ENCODE measurements at places on chromosomes 4 and X.

DNA sequence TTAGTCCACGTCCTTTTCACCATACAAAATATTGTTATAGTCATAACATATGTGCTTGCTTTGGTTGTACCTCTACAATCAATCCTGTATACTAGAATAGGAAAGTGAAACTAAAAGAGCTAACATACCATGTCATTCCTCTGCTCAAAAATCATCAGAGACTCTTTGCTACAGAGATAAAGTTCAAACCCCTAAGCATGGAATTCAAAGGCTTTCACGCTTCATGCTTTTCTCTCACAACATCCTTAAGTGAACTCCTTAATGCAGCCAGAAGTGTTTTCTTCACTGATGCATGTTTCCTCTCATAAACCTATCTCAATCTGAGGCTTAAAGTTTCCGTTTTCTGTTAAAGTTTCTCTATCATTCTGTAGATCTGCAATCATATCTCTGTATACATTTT is 744.6 kb upstream of the IGFBP7 start:
- no peak for DNase-seq

DNA sequence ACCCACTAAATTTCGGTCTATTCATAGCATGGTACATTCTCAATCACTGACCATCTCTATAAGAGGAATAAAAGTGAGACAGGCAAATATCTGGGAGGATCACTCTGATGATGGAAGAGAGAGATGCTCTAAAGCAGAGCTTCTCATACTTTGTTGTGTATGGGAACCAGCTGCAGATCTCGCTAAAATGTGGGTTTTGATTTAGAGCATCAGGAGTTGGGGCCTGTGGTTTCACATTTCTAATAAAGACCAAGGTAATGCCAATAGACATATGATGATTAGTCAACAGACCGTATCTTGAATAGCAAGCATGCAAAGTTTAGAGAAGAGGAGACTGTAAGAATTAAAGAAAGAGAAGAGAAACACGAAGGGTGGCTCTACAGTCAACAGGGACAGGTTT is 107.4 kb upstream of the FTHL17 start:
- DNase-seq: no peak

- no peak for DNase-seq
Measured at GRCh38 chr4:65665771-65666523, 4.3 kb downstream of the EPHA5 start.

GRCh38 chrX:1355131-1356046 is 18.8 kb downstream of the IL3RA start:
- DNase-seq: no peak

- no peak for DNase-seq
Measured at GRCh38 chr4:41991916-41992767, 1.8 kb downstream of the SLC30A9 start.

- no peak for DNase-seq
Measured at GRCh38 chr4:120316416-120316815, 249.8 kb upstream of the MAD2L1 start.

DNA sequence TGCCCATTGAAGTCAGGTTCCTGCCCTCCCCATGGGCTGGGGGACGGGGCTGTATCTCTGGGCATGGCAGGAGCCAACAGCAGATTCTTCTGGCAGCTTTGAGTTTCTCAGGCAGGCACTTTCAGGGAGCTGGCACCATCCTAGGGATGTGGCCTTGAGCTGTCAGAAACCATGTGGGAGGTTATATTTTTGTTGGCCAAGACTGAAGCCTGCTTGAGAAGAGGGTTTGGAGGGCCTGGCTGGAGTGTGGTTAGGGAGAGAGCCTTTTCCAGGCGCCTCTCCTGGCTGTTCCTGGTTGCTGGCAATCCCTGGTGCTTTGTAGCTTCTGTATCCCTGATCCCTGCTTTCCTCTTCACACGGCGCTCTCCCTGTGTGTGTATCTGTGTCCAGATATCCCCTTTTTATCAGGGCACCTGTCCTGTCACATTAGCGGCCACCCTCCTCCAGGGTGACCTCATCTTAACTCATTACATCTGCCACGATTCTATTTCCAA is 30.6 kb upstream of the SORCS2 start:
- no peak for DNase-seq
